ENCODE measurements at places on chromosomes 7 and 10.

DNA sequence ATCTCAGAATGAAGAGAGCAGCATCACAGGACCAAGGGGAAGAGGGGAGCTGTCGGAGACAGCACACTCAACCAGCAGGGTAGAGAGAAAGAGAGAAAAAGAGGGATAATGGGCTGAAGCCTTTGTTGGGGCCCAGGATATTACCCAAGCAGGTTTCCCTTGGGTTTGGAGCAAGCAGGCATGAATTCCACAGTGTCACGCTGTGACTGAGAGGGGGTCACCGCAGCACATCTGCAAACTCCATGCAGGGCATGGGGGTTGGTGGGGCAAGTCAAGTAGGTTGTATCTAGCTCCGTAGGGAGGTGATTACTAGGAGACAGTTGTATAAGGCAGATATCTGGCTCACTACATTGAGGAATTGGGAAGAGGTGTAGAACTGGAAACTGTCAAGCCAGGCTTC lies 42.2 kb upstream of the SEMA3E start:
- peak; percentile 49 for DNase-seq

DNA sequence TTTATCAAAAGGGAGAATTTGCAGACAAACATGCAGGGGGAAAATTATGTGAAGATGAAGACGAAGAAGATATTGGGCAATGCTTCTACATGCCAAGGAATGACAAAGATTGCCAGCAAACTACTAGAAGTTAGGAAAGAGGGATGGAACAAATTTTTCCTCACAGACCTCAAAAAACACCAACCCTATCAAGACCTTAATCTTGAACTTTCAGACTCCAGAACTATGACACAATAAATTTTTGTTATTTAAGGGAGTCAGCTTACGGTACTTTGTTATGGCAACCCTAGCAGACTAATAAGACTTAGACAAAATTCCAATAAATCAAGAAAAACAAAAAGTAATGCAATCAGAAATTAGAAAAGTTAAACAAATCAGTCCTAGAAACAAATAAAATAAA lies 280.0 kb upstream of the GNAI1 start:
- DNase-seq: no peak

DNA sequence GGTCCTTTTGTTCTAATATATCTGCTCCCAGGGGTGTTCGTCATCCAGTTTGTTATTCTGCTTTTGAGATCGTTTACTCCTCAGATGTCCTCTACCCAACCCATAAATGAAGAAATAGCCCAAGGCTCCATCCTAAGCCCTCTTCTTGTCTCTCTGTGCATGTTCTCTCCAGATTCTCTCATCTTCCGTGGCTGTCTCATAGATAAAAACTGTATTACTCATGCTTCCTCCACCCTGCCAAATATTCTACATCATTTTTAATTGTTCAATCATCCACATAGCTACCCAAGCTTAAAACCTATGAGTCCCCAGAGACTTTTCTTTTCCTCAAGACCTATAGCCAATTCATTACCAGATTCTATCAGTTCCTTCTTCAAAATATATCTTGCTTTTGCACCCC lies 44.9 kb downstream of the CAV1 start:
- no peak for DNase-seq

GRCh38 chr10:76779796-76780301 lies 857.8 kb downstream of the KCNMA1 start:
- peak; percentile 5 for DNase-seq

DNA sequence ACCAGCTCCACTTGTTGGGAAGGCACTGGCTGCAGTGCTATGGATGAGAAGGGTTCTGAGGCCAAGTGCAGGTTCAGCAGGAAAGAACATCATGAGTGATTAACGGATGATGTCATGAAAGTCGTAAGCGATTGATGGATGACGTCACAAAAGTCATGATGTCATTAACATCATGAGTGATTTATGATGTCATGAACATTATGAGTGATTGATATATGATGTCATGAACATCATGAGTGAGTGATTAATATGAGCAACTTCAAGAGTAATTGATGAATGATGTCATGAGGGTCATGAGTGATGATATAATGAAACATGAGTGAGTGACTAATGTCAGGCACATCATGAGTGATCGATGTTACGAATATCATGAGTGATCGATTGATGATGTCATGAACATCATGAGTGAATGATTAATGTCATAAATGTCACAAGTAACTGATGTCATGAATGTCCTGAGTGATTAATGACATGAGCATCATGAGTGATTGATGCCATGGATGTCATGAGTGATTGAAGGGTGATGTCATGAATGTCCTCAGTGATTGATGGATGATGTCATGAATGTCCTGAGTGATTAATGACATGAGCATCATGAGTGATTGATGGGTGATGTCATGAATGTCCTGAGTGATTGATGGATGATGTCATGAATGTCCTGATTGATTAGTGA lies 185.6 kb downstream of the PAXIP1 start:
- no peak for DNase-seq

DNA sequence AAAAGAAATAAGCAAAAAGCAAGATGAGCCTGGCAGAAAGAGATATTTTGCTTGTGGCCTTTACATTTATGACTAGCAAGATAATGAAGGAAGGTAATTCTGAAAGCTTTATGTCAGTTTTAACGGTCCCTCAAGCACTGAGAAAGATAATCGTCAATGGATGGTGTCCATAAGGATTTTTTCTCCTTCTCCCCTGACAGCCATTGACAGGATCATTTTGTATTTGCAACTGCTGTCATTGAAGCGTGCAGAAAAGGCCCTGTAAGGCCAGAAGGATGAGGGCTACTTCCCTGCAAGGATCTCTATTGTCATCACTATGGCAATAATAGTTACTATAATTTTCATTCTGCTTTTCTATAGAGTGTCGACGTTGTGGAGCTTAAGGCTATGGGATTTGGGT lies 994 bp upstream of the LRGUK start:
- DNase-seq: no peak

- peak; percentile 48 for DNase-seq
These were observed 36.2 kb downstream of the LAMB1 start for GRCh38 chr7:107966711-107967110.

- DNase-seq: no peak
These were observed 27.7 kb downstream of the RAMP3 start for GRCh38 chr7:45185028-45185863.

GRCh38 chr7:38452681-38453108 lies 178.5 kb downstream of the AMPH start:
- no peak for DNase-seq

- DNase-seq: no peak
These were observed 177.1 kb upstream of the FRMD4A start for GRCh38 chr10:14507781-14508180.

- DNase-seq: no peak
These were observed 103.4 kb downstream of the GALNT11 start for GRCh38 chr7:152128741-152129461.

DNA sequence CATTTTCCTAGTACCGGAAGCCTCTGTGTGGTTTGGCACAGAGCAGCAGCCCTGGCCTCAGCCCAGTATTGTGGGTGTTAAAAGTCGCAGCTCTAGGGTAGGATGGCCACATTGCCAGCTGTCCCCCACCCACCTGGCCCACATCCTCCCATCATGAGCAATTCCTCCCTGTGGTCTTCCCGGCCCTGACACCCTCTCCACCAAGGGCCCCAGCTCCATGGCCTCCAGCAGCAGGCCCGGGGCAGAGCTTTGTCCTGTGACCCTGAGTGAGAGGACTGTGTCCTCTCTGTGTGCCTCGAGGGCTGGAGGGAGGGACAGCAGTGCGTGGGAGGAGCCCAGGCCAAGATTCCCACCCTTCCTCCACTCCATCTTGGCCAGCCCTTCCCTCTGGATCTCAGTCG lies 93.7 kb downstream of the MYL10 start:
- DNase-seq: no peak

DNA sequence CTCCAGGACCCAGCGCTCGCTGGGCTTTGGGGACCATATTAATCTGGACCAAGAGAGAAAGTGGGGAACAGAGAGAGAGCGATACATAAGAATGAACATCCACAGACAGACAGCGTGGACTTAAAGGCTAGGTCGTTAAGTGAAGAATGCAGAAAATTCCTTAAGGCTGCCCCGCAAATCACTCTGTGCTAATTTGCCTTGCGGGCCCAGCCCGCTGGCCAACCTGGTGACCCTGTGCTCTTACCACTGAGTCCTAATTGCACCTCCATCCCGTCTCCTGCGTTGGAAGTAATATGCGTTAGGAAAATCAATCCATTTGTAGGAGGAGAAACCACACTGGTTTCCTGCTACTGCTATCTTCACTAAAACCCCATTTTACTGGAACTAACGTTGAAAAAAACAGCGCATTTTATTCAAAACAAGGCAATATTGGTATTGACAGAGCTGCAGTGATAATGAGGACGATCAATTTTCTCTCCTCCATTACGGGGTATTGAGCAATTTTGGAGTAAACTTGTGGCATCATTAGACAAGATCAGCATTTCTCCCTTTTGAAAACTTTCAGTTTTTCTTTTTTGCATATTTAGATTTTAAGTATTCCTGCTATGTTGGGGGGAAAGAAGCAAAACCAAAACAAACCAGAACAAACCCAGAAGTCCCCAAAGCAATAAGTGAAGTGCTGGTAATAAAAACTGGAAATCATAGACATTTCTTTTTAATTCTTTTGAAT lies 85.2 kb downstream of the WDFY4 start:
- peak; percentile 49 for DNase-seq

- no peak for DNase-seq
These were observed 67.0 kb upstream of the CFAP46 start for GRCh38 chr10:133009218-133009950.

DNA sequence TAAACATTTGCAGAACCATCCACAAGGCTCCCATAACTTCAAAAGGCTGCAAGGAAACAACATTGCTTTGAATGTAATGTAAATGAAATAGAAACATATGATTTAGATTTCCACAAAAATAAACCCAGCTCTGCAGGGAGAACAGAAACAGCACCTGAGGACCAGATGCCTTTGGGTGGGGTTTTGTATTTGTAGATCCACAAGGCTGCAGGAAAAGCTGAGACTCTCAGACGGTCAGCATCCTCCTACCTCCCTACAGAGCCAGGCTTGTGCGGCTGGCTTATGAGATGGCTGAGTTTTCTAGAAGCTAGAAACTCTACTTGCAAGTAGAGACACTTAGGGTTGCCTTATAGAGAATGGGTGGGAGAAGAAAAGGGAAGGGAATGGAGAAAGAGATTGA lies 49.8 kb downstream of the FAM107B start:
- DNase-seq: no peak

DNA sequence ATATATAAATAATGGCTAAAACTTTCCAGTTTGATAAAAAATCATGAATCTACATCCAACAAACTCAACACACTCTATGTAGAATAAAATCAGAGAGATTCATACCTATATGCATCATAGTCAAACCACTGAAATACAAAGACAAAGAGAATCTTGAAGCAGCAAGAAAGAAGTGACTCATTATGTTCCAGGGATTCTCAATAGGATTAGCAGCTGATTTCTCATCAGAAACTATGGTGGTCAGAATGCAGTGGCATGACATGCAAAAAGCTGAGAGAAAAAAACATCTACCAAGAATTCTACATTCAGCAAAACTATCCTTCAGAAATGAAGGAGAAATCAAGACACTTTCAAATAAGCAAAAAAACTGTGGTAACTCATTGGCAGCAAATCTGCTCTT lies 187.4 kb downstream of the RNLS start:
- no peak for DNase-seq

- peak; percentile 68 for DNase-seq
These were observed 96.5 kb upstream of the PIP4K2A start for GRCh38 chr10:22810643-22811465.

- DNase-seq: no peak
These were observed 17.4 kb downstream of the SNX8 start for GRCh38 chr7:2296832-2297231.

DNA sequence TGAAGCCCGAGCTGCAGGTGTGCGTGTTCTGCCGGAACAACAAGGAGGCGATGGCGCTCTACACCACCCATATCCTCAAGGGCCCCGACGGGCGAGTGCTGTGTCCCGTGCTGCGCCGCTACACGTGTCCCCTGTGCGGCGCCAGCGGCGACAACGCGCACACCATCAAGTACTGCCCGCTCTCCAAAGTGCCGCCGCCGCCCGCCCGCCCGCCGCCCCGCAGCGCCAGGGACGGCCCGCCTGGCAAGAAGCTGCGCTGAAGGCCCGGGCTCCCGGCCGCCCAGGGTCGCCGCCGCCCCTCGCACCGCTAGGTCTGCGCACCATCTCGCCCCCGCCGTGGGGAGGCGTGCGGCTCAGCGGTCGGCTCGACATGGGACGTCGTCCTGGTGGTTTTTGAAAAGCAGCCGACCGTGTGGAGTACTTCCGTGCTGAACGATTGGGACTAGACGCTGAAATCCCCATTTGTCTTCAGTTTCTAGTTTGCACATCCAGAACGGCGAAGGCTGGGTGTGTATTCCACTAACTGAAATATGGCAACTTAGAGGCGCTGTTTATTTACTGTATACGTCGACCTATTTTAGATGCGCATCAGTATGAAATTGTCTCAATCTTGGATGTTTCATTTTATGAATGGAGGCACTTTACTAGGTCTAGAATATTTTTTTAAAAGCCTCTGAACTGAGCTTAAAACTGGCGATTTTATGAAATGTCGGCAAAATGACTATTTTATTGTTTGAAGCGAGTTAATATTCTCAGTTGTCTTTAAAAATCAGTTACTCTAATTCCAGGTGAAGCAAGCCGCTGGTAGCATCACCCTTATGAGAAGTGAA lies 1.1 kb downstream of the NANOS1 start:
- peak; percentile 79 for DNase-seq

GRCh38 chr7:95433952-95434556 lies 774 bp downstream of the PON2 start:
- DNase-seq: no peak

DNA sequence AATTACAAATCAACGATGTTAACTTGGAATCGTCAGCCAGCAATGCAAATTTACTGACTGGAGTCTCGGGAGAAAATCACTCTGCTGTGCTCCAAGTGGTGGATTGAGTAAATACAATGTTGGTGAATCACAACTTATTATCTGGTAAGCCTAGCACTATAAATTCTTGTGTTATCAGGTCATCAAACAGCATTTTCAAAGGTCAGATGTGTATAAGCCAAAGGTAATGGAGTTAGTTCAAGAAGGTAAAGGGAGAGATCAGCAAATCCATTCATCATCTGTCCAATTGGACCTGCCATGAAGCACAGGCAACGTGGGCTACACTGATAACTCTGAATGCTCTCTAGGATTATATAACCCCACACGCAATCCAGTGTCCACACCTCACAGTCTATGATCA lies 13.9 kb downstream of the CUBN start:
- DNase-seq: peak; percentile 25

DNA sequence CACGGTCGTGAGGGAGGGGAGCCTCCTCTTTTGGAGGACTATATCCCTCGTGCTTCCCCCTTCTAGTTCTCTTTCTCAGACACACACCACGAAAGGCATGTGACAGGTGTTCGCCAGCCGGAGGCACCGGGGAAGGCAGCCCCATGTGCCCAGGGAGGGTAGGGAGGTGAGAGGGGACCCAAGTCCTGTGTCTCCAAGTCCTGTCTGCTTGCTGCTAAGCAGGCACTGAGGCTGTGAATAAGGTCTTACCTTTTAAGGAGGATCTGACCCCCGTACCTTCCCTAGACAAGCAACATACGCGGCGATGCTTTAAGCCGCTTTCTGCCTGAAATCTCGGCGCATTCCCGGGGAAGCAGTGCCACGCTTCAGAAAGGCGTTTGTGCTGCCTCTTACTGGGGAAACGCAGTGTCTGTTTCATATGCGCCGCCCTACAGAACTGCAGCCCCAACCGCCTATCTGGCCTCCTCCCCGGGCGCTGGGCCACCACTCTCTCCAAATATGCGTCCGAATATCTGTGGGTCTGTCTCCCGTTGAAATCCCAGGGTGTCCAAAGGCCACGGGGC lies 770 bp downstream of the PLXNA4 start:
- DNase-seq: peak; percentile 68

GRCh38 chr7:115708013-115708341 lies 322.6 kb downstream of the TFEC start:
- DNase-seq: no peak

- DNase-seq: no peak
These were observed 59.9 kb upstream of the COBL start for GRCh38 chr7:51376420-51377092.
